NCI-H460 (cell line): ENCODE measurements at places on chromosomes 6 and 20. TPM values are rescaled to one million over a fixed set of nuclear protein-coding genes. Genes with fewer than 3 reads are reported as not detected.

DNA sequence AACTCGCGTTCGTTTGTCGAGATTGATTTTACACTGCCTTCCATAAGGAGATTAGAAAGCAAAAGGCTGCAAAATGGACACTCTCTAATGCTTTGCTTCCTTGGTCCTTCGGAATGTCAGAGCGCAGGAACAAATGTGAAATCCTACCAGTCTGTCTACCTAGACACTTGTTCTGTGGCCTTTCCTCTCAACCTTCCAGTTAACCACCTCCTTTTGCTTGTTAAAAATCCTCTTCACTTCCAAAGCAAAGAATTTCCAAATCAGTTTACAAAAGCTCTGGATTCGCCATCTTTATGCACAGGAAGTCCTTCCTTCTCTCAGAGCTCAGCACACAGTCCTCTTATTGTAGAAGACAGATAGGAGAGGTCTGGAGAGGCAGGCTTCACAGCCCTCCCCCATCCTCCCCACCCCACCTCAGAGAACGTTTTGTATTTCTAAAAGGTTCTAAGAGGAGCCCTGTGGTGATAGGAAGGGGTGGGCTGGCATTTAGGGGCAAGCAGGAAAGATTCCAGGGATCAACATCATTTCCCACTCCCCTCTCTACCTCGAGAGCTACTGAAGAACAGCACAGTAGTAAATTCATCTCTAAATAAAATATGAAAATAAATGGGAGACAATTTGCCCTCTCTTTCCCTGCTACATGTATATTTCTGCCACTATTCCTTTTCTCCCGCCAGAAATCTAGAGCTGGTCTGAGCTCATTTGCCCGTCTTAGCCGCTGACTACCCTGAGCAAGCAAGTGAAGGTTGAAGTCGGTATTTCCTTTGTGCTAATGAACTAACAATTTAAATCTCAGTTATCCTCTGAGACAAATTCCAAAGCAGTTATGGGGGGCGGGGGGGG lies 18.9 kb downstream of the TFAP2A start:
- no peak for DNase-seq

- no peak for DNase-seq
These were observed 41.1 kb downstream of the SUN5 start for GRCh38 chr20:32963176-32963575.

DNA sequence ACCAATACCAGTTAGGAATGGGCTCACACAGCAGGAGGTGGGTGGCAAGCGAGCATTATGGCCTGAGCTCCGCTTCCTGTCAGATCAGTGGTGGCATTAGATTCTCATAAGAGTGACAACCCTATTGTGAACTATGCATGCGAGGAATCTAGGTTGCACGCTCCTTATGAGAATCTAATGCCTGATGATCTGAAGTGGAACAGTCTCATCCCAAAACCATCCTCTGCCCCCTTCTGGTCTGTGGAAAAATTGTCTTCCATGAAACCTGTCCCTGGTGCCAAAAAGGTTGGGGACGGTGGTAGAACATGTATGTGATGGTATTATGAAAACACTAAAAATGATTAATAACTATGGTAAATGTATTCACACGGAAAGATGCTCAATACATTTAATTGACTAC lies 99.7 kb upstream of the HIVEP1 start:
- no peak for DNase-seq

GRCh38 chr20:51899674-51900073 lies 97.4 kb upstream of the SALL4 start:
- DNase-seq = no peak

DNA sequence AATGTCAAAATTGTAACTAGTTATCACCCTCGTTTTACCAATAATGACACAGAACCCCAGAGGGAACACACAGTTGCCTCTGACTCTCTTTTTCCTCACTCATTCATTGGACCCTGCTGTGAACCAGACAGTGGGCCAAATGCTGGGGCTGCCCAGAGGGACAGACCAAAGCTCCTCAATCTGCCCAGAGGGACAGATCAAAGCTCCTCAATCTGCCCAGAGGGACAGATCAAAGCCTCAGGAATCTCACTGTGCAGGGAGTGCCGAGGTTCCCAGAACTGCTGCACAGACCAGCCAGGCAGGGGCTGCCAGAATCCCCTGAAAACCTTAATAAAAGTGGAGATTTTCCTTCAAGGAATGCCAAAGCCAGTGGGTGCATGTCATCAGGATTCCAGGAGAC lies 179.1 kb downstream of the SOD2 start:
- no peak for DNase-seq

SLC2A4RG gene
- total RNA-seq = 15.5 and 19.4 TPM in 2 replicates

GRCh38 chr6:52577778-52578463 lies 1.1 kb upstream of the TRAM2 start:
- DNase-seq = no peak

PRL gene
- total RNA-seq = not detected in 2 replicates

DNA sequence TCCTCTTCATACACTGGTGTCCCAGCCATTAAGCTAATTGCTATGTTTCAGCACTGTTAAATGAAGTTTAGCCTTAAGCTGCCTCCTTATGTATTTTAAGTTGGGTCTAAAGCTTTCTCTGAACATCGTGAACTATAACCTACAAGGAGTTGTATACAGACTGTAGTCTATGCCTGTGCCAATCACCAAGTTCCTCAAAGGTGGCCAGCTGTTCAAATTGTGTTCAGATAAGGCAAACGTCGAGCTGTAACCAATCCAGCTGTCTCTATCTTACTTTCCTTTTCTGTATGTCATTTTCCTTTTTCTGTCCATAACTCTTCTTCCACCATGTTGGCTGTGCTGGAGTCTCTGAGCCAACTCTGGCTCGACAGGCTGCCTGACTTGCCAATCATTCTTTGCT lies 199.6 kb downstream of the OGFRL1 start:
- no peak for DNase-seq

DNA sequence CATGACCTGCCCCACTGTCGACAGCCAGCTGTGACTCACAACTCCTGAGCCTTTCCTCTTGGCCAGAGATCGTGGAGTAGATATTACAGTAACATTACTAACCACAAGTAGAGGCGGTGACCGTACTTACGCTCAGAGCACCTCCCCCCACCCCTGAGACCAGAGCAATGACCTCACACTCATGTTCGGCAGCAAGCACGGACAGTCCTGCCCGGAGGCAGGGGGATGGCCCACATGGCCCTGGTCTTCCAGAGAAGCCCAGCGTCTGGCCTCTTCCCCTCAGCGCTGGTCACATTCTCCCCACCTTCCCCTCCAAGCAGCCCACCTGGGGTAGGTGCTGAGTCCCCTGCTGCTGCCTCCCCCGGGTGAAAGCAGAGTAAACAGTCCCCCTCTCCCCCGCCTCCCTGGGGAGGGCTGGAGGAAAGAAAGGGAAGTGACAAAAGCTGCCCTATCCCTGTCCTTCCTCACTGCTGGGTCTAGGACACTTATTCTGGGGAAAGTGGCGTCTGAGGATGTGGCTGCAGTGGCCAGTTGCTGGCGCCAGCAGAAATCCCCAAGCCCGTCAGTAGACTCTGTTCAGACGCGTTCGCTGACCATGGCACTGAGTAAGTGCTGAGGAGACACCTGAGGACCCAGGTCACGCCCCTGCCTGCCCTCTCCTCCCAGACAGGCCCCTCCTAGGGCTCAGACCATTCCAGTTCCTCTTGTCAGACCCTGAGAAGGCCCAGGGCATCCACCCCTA lies 68.5 kb downstream of the MRPL14 start:
- peak; percentile 58 for DNase-seq
